ENCODE measurements at places on chromosomes 6 and 20. TPM values are rescaled to one million over a fixed set of nuclear protein-coding genes. Genes with fewer than 3 reads are reported as not detected.

BPI gene
- 0.40 TPM for total RNA-seq

SLC17A1 gene
- total RNA-seq, result not detected

PTCHD4 gene
- 1.1 TPM for total RNA-seq

MUC21 gene
- not detected for total RNA-seq

NFKBIL1 gene
- total RNA-seq, result 9.5 TPM

PRPH2 gene
- total RNA-seq, result 0.70 TPM

SLC13A3 gene
- total RNA-seq, result 0.57 TPM

SGK2 gene
- total RNA-seq, result 0.70 TPM

CHRNA4 gene
- total RNA-seq, result 0.16 TPM

TRDN gene
- total RNA-seq, result 490 TPM

ENPP3 gene
- total RNA-seq, result 0.16 TPM

BNIP5 gene
- not detected for total RNA-seq

TTBK1 gene
- 0.35 TPM for total RNA-seq

HLA-DMB gene
- total RNA-seq, result 7.9 TPM

ZNF311 gene
- total RNA-seq, result 0.22 TPM

GSTA2 gene
- total RNA-seq, result not detected

RFX6 gene
- not detected for total RNA-seq

PAK5 gene
- total RNA-seq, result not detected

ETV7 gene
- total RNA-seq, result 0.13 TPM

IL17F gene
- not detected for total RNA-seq

KHDC1L gene
- not detected for total RNA-seq

RRAGD gene
- total RNA-seq, result 90.5 TPM

MYH7B gene
- total RNA-seq, result 238 TPM

GNMT gene
- total RNA-seq, result 0.30 TPM

HSPA1A gene
- 296 TPM for total RNA-seq

AURKA gene
- 3.2 TPM for total RNA-seq

DNAH8 gene
- total RNA-seq, result 0.03 TPM

All from cardiac septum (tissue), 1 donor.